ENCODE measurements at places on chromosomes 1 and 21.

DNA sequence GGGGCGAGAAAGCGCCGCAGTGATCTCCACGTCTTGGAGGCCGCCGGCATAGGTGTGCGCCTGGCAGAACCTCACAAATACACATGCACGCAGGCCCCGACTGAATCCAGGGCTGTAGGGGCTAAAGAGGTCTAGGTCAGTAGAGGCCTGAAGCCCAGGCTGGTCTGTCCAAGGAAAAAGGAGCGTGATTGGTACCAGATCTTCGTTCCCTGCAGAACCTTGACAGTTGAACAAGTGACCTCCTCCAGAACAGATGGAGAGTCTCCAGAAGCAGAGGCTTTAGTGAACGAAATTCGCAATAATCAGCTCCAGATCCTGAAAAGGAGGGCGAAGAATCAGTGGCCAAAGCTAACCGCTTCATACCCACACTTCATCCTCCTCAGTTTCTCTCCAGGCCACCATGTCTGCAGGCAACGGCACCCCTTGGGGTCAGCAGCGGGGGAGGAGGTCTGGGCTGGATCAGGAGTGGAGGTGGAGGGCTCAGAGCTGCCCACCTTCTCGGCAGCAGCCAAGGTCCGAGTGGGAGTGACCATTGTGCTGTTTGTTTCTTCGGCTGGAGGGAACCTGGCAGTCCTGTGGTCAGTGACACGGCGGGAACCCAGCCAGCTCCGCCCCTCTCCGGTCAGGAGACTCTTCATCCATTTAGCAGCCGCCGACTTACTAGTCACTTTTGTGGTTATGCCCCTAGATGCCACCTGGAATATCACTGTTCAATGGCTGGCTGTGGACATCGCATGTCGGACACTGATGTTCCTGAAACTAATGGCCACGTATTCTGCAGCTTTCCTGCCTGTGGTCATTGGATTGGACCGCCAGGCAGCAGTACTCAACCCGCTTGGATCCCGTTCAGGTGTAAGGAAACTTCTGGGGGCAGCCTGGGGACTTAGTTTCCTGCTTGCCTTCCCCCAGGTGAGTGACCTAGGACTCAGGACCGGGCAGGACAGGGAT is 749 bp upstream of the PEX11B start:
- peak overlapping the region; percentile 92 for H3K27ac ChIP-seq
- H3K36me3 ChIP-seq: peaks cover 27% of the 10 kb centered on the region
- H3K4me3 ChIP-seq: peak overlapping the region; percentile 91
- peaks cover 7% of the 10 kb centered on the region for H3K4me1 ChIP-seq

GRCh38 chr1:147824798-147825197 is 64.4 kb upstream of the GJA5 start:
- no peaks in the 10 kb centered on the region for H3K36me3 ChIP-seq
- no peak for DNase-seq
- H3K4me1 ChIP-seq: peaks cover 3% of the 10 kb centered on the region
- H3K27me3 ChIP-seq: no peaks in the 10 kb centered on the region

DNA sequence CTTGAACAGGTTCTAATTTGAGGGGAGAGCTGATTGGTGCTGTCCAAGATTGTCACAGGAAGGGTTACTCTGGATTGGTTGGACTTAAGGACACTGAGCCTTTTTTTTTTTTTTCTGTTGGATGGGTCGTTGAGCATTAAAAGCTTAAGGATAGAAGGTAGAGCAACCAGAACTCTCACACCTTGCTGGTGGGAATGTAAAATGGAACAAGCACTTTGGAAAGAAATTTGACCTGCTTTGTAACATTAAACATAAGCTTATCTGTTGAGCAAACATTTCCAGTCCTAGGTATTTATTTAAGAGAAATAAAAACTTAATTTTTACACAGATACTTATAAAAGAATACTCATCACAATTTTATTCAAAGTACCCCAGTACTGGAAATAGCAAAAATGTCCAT is 29.8 kb upstream of the PLA2G2A start:
- no peaks in the 10 kb centered on the region for H3K27me3 ChIP-seq
- H3K36me3 ChIP-seq: no peaks in the 10 kb centered on the region
- DNase-seq: no peak
- no peak overlapping the region for H3K27ac ChIP-seq

- H3K4me1 ChIP-seq: no peaks in the 10 kb centered on the region
- no peak overlapping the region for H3K4me3 ChIP-seq
These were observed 19.0 kb downstream of the CYP4B1 start for GRCh38 chr1:46817814-46818213.

GRCh38 chr21:15809818-15810217 is 80.0 kb downstream of the USP25 start:
- no peak for DNase-seq
- H3K27me3 ChIP-seq: no peaks in the 10 kb centered on the region
- no peak overlapping the region for H3K27ac ChIP-seq
- H3K4me1 ChIP-seq: no peaks in the 10 kb centered on the region
- no peak overlapping the region for H3K4me3 ChIP-seq

GRCh38 chr1:235783148-235783776 is 83.4 kb downstream of the LYST start:
- H3K4me3 ChIP-seq: no peak overlapping the region
- peaks cover 3% of the 10 kb centered on the region for H3K4me1 ChIP-seq
- H3K27ac ChIP-seq: no peak overlapping the region
- H3K27me3 ChIP-seq: no peaks in the 10 kb centered on the region

- H3K4me1 ChIP-seq: no peaks in the 10 kb centered on the region
- H3K27ac ChIP-seq: peak overlapping the region; percentile 30
- no peak for DNase-seq
These were observed 2.5 kb downstream of the ADCY10 start for GRCh38 chr1:167911413-167911812.

- peaks cover 1% of the 10 kb centered on the region for H3K36me3 ChIP-seq
- peaks cover 3% of the 10 kb centered on the region for H3K4me1 ChIP-seq
- no peak for DNase-seq
- peak overlapping the region; percentile 84 for H3K4me3 ChIP-seq
- no peaks in the 10 kb centered on the region for H3K27me3 ChIP-seq
These were observed 639 bp upstream of the IPO9 start for GRCh38 chr1:201828217-201828819.

GRCh38 chr21:45507888-45508508 is 34.2 kb downstream of the SLC19A1 start:
- H3K4me3 ChIP-seq: no peak overlapping the region
- peak; percentile 46 for DNase-seq
- H3K27ac ChIP-seq: no peak overlapping the region

GRCh38 chr21:42490720-42491119 is 5.3 kb downstream of the RSPH1 start:
- H3K36me3 ChIP-seq: no peaks in the 10 kb centered on the region
- no peaks in the 10 kb centered on the region for H3K27me3 ChIP-seq
- H3K27ac ChIP-seq: no peak overlapping the region
- H3K4me3 ChIP-seq: no peak overlapping the region

GRCh38 chr1:198544265-198544664 is 3.8 kb upstream of the ATP6V1G3 start:
- no peak for DNase-seq
- H3K4me3 ChIP-seq: no peak overlapping the region
- no peak overlapping the region for H3K27ac ChIP-seq
- H3K4me1 ChIP-seq: no peaks in the 10 kb centered on the region
- no peaks in the 10 kb centered on the region for H3K27me3 ChIP-seq

- no peak overlapping the region for H3K4me3 ChIP-seq
- peaks cover 24% of the 10 kb centered on the region for H3K4me1 ChIP-seq
- peaks cover 15% of the 10 kb centered on the region for H3K36me3 ChIP-seq
- no peak for DNase-seq
These were observed 39.7 kb upstream of the WASF2 start for GRCh38 chr1:27529704-27530018.

DNA sequence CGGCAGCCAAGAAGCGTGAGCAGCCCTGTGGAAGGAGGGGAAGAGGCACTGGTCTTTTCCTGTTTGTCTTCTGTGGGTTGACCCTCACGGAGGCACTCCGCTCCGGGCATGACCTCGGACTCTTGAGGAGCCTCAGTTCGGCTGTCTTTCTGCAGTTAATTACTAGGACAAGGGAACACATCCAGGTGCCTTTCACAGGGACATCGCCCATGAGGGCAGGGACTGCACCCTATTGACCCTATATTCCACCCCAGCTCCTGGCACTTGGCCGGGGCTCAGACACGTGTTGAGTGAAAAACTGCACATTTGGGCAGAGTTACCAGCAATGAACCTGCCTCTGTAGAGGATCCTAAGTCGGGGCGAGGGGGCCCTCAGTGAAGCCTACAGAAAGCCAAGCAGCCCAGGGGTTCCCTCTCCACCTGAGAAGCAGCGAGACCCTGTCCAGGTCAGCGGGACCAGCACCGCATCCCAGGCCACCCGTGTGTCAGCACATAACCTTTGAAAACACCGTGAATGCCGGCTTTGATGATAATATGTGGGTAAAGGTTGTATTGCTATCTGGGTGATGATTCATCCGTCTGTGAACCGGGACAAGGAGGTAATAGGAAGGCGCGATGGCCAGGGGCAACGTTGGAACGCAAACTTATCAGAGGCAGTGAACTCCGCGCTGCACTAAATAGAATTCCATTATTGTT is 161.4 kb upstream of the ARHGEF16 start:
- no peaks in the 10 kb centered on the region for H3K36me3 ChIP-seq
- no peak overlapping the region for H3K27ac ChIP-seq
- DNase-seq: no peak
- H3K27me3 ChIP-seq: no peaks in the 10 kb centered on the region

- H3K36me3 ChIP-seq: no peaks in the 10 kb centered on the region
- H3K27me3 ChIP-seq: no peaks in the 10 kb centered on the region
- H3K27ac ChIP-seq: no peak overlapping the region
- DNase-seq: no peak
These were observed 7.7 kb upstream of the HLCS start for GRCh38 chr21:36973986-36974850.

GRCh38 chr1:38525343-38526043 is 334.1 kb downstream of the RRAGC start:
- DNase-seq: no peak
- H3K27me3 ChIP-seq: no peaks in the 10 kb centered on the region
- H3K4me1 ChIP-seq: no peaks in the 10 kb centered on the region
- H3K36me3 ChIP-seq: no peaks in the 10 kb centered on the region

- no peaks in the 10 kb centered on the region for H3K4me1 ChIP-seq
- no peak for DNase-seq
These were observed 579.9 kb upstream of the BEND5 start for GRCh38 chr1:49356594-49356993.

DNA sequence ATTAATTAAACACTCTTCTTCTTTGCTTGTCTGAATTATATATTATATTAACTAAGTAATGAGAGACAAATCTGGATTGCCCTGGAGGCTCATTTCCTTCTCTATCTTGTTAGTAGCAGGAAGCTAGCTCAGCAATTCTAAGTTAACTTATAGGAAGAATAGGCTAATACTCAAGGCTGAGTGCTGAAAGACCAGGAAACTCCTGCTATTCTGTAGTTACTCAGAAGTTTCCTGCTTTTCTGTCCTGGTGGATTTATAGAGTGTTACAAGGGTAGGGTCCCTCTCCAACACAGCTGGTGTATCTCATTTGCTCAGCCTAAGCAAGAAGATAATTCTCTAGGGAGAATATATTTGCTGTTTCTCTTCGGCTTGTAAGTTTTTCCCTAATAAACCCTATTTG is 29.2 kb downstream of the HSPA13 start:
- H3K27ac ChIP-seq: no peak overlapping the region
- H3K4me3 ChIP-seq: no peak overlapping the region
- H3K36me3 ChIP-seq: no peaks in the 10 kb centered on the region
- H3K4me1 ChIP-seq: no peaks in the 10 kb centered on the region
- DNase-seq: no peak
- H3K27me3 ChIP-seq: no peaks in the 10 kb centered on the region

- H3K4me1 ChIP-seq: no peaks in the 10 kb centered on the region
- no peak overlapping the region for H3K4me3 ChIP-seq
- H3K27me3 ChIP-seq: no peaks in the 10 kb centered on the region
- H3K27ac ChIP-seq: no peak overlapping the region
- no peaks in the 10 kb centered on the region for H3K36me3 ChIP-seq
These were observed 22.6 kb upstream of the OPRD1 start for GRCh38 chr1:28789412-28789811.

DNA sequence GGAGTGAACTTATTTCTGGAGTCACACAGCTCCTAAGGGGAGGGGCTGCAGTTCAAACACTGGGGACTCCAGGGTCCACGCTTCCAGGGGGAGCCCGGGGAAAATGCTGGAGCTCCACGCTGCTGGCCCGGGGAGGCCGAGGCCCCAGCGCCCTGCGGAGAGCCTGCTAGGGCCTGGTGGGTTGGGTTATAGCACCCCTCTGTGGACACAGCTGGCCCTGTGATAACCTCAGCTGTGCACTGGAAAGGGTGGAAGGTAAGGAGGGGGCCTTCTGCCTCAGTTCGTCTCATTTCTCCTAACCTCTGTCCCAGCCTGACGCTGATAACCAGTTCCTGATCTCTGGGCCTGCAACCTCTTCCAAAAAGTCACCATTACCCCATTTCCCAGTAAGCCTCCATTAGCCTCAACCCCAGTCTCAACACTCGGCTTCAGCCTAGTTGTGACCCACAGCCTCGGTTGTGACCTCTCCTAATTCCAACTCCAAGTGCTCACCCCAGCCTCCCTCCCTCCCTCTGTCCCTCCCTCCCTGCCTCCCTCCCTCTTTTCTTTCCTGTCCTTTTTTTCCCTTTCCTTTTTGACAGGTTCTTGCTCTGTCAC is 7.1 kb downstream of the NBL1 start:
- peak overlapping the region; percentile 83 for H3K27ac ChIP-seq
- no peaks in the 10 kb centered on the region for H3K27me3 ChIP-seq
- no peak overlapping the region for H3K4me3 ChIP-seq
- peak; percentile 81 for DNase-seq
- H3K4me1 ChIP-seq: peaks cover 43% of the 10 kb centered on the region
- H3K36me3 ChIP-seq: no peaks in the 10 kb centered on the region

DNA sequence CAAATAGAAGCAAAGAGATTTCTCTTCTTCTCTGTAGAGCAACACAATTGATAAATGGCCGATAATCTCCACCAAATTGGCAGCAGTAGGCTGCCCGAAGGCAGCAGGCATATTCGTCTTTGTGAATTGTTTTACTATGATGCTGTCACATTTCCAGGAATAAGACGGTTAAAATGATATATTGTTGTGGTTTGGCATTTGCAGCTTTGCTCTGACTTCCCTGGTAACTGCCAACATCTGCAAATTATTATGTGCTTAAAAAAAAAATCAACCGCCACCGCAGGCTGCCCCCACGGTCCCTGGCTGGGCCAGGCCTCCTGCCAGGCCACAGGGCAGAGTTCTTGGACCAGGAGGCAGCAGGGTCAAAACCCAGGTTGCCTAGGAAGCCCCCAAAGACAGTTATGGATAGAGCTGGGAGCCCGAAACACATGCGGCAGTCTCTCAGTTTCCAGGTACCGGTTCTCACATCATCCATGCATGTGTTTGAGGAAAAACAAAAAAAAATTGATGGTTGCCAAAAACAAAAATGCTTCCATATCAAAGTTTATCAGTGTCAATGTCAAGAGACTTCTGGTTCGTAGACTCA is 179.3 kb downstream of the ETS2 start:
- H3K4me1 ChIP-seq: peaks cover 49% of the 10 kb centered on the region
- peak overlapping the region; percentile 76 for H3K27ac ChIP-seq
- no peaks in the 10 kb centered on the region for H3K27me3 ChIP-seq
- no peaks in the 10 kb centered on the region for H3K36me3 ChIP-seq
- no peak for DNase-seq
- H3K4me3 ChIP-seq: no peak overlapping the region

GRCh38 chr1:92933459-92933858 is 27.8 kb downstream of the DIPK1A start:
- H3K4me1 ChIP-seq: peaks cover 33% of the 10 kb centered on the region
- H3K36me3 ChIP-seq: no peaks in the 10 kb centered on the region
- DNase-seq: no peak
- H3K27ac ChIP-seq: peak overlapping the region; percentile 51
- H3K27me3 ChIP-seq: no peaks in the 10 kb centered on the region

All from ascending aorta (tissue), 2 donors.